ENCODE measurements at places on chromosomes 6 and 20.

DNA sequence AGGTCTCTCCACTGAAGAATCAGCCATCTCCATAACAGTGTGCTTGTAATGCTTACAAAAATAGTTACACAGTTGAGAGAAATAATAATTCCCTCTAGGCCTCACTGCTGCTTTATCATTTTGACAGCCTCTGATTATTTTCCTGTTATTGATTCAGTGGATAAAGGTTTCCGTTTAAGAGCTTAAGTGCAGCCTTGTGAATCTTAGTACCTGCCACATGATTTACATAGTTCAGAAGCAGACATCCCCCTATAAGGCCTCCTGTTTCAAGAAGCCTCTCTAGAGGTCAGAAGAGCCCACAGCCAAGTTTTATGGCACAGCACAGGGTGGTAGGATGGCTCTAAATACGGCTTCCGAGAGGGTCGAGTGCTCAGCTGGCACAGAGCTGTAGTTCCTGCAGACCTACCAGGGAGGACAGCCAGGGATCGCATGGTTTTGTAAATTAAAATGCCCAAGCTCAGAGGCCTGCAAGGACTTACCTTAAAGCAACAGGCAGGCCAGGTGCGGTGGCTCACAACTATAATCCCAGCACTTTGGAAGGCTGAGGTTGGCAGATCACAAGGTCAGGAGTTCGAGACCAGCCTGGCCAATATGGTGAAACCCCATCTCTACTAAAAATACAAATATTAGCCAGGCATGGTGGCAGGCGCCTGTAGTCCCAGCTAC, 17.6 kb upstream of the PYGB start:
- peak; percentile 53 for DNase-seq

DNA sequence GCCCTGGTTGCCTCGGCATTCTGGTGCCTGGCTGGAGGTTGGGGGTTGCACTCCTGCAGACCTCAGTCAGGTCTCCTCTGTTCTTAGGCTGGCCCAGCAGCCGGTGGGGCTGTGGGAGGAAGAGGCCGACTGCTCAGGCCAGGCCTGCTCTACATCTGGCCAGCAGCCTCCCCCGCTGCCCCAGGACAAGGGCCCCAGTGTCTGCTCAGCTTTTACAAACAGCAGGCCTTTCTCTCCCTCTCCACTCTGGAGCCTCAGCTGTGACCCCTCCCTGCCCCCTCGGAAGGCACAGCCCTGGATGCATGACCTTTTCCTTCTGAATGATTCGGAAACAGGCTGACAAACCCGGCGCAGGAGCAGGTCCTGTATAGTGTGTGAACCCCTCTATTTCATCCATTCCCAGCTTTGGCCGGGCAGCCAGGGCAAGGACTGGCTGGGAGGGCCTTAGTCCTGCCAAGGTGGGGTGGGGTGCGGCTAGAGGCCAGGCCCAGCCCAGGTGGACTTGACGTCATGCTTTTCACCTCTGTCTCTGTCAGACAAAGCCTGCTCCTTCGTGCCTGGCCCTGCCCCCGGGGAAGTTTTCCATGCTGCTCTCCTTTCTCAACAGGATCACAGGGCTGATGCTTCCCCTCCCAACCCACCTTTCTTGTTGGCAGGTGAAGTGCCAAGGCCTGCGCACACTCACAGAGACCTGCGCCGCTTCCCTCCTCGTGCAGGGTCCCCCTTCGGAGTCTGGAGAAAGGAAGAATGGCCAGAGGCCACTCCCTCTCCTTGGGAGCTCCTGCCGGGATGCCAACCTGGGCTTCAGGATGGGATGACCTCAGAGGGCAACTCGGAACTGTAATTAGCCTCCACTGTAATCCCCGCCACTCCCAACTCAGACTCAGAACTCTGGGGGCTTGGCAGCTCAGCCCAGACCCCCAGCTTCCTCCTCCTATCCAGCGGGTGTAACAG, 10.1 kb upstream of the ITPR3 start:
- DNase-seq = no peak

DNA sequence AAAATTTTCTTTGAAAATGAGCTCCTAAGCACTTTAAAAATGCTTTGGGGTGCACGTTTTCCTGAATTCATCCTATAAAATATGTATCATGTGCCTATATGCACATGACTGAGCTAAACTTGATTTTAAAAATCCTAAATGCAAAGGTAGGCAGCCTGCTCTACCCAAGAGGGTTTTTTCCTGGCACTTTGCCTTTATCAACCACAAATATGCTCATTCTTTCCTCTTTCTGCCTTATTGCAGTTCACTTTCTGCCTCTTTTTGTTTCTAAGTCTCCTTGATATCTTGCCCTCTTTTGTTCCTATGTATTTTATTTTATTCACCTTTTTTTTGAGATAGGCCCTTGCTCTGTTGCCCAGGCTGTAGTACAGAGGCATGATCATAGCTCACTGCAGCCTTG, 229.3 kb downstream of the GRM1 start:
- no peak for DNase-seq

GRCh38 chr20:37498066-37498665, 22.9 kb upstream of the NNAT start:
- DNase-seq = no peak

GRCh38 chr6:1312203-1312472, 240 bp downstream of the FOXQ1 start:
- DNase-seq = no peak

DNA sequence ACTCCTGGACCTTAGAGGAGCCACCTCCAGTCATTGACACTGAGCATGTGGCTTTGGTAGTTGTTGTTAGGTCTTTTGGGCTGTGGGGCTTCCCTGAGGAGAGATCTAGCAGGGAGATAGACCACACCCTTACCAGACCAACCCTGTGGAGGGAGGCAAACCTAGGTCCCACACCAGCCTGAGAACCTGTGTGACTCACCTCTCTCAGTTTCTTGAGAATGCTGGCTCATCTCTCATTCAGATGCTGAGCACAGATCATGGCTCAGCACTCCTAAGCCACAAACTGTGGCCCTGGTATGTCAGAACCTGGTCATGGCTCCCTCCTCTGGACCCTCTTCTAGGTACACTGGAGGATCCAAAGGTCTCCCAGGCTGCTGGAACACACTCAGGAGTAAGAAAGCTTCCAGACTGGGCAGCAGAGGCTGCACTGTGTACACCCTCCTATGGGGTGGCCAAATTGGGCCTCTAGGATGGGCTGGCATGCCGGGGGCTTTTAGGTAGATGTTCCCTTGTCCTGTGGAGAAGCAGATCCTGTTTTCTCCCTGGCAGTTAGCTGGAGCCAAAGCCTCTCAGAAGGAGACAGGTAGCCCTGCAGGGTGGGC, 1294.5 kb downstream of the KHDRBS2 start:
- no peak for DNase-seq

DNA sequence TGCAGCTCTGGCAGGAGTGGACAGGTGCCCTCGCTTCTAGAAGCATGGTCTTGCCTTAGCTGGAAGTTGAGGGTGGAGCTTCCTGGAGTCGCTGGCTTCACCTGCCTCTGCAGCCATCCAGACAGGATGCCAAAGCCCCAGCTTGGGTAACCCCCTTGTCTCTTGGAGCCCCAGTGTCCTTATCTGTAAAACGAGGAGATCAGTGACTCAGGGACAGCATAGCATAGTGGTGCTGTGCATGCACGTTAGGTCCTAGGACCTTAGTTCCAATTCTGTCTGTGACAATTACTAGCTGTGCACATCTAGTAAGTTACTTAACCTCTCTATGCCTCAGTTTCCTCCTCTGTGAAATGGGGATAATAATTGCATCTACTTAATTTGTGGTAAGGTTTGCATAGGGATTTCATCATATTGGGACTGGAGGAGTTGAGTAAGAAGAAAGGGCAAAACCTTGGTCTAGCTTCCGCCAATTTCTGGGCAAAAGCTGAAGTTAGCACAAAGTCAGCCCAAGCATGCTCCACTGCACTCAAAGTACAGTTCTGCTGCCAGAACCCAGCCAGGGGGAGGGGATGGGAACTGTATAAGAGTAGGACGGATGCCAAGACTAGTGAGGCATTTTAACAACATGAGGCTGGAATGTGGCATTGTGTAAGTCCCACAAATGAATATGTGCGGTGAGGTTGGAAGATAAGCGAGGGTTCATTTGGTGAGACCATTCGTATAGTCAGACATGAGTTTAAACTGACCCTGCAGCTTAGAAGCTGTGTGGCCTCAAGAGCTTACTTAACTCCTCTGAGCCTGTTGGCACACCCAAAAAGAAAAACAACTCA, 24.5 kb downstream of the TOX2 start:
- no peak for DNase-seq

- DNase-seq = no peak
Measured at GRCh38 chr6:12977806-12978205, 261.2 kb downstream of the PHACTR1 start.

GRCh38 chr6:54255886-54256285, 52.4 kb upstream of the TINAG start:
- no peak for DNase-seq

DNA sequence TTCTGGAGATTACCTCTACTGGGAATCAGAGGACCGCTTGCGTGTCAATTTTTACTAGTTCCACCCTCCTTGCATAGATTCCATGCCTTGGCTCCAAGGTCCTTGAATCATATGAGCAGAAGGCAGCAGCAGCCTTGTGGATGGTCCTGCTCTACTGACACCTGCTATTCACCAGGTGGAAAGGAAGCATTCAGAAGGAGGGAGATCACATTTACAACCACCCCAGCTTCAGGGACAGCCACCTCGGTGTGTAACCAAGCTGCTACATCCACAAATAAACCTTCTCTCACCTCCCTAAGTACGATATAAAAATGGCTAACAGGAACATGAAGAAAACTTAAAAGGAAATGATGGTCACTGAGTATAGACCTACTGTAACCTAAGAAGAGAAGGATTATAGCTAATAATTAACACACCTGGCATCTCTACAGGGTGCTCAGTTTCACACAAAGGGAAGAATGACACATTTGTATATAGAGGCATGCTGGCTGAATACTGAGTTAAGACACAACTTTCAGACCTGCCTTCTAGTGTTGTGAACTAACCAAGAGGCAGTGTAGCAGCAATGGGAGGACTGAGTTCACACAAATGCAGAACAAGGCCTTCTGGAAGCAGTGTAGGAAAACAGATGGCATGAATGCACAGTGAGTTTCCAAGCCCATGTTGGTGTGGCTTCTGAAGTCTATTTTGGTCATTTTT, 46.3 kb upstream of the SRPK1 start:
- no peak for DNase-seq

DNA sequence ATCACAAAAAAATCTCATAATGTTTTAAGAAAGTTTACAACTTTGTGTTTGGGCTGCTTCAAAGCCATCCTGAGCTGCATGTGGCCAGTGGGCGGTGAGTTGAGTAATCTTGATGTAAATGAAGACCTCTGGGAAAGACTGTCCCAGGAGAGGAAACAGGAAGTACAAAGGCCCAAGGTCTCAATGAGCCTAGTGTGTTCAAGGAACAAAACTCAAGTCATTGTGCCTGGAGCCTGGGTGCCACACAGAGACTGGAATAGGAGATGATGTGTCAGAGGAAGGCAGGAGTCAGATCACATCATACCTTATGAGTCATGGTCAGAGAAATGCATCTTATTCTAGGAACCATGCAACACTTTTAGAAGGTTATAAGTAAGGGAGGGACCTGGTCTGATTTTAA, 51.5 kb downstream of the COL19A1 start:
- DNase-seq = no peak

DNA sequence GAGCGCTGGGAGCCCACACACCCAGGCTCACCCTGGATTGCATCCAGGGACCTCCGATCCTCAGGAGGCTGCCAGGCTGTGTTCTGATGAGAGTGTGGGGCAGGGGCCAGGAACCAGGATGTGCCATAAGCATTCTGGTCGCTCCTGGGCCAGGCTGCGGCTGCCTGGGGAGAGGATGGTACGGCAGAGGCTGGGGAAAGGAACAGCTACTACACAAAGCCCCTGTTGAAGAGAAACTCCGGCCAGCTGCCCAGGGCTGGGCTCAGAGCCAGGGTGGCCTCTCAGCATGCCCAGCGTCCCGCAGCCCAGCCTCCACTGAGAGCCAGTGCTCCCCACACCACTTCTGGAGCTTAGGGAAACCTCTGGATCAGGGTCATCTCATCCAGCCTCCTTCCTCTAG, 21.7 kb upstream of the OCSTAMP start:
- no peak for DNase-seq

DNA sequence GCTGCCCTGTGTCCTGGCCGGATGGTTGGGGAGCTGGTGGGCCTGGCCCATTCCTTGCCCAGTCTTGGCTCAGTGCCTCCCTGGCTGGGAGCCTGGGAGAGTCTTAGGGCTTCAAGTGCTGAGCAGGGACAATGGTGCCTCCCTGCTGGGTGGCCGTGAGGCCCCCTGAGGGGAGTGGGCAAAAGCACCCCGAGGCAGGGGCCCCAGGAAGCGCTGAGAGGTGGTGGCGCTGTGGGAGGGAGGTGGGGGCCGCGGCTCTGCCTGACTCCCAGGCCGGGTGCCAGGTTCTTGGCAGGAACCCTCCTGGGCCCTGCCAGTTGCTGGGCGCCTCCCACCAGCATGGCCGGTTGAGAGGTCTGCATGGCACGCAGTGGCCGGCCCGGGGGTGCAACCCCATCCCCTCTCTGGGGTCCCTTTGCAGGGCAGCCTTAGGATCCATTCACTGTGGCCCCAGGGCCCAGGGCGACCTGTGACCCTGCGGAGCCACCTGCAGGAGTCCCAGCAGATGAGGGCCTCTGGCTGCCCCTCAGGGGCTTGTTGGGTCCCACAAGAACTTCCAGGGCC, 9.2 kb upstream of the RPS21 start:
- no peak for DNase-seq

- DNase-seq = no peak
Measured at GRCh38 chr6:150252714-150253444, 110.0 kb downstream of the PPP1R14C start.

GRCh38 chr6:164827537-164827936, 481.9 kb downstream of the C6orf118 start:
- no peak for DNase-seq

GRCh38 chr20:58131151-58131550, 97.3 kb downstream of the ANKRD60 start:
- DNase-seq = no peak

- no peak for DNase-seq
Measured at GRCh38 chr6:135537741-135538301, 40.3 kb upstream of the AHI1 start.

- no peak for DNase-seq
Measured at GRCh38 chr6:63643862-63644261, 8.3 kb downstream of the PHF3 start.

DNA sequence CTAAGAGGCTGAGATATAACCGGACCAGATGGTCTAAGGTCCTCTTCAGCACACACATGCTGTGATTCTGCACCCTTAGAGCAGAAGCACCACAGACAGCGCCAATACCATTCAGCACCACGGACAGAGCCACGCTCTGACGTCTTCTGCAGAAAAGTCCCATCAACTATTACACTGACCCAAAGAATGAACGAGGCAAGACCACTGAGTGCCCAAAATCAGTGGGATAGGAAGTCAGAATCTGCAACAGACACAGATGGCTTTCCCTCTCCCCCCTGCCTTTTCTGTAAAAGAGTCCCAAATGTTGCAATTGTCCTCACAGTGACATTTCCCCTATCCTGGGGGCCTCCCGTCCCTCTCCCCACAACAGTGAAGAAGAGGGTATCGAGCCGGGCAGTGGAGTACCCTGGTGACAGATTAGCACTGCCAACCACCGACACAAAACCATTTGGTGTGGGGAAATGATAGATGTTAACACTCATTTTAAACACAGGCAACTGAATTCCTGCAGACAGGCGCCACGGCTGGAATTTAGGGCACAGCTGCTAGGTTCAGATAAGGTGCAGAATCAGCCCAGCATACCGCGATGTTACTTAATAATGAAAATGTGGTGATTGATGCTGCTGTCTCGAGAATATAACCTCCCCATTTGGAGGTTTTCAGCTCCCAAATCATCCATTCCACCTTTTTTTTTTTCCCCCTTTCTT, 66.6 kb upstream of the CTNNBL1 start:
- DNase-seq = peak; percentile 24
